T follicular helper cell (primary cell): ENCODE measurements at places on chromosomes 11 and 22.

- no peak for DNase-seq
These were observed 94.7 kb upstream of the RASSF10 start for GRCh38 chr11:12914400-12914912.

- DNase-seq = no peak
These were observed 60.9 kb downstream of the PDHX start for GRCh38 chr11:34977089-34977912.

GRCh38 chr22:36431977-36432376, 44.2 kb upstream of the MYH9 start:
- DNase-seq = no peak

DNA sequence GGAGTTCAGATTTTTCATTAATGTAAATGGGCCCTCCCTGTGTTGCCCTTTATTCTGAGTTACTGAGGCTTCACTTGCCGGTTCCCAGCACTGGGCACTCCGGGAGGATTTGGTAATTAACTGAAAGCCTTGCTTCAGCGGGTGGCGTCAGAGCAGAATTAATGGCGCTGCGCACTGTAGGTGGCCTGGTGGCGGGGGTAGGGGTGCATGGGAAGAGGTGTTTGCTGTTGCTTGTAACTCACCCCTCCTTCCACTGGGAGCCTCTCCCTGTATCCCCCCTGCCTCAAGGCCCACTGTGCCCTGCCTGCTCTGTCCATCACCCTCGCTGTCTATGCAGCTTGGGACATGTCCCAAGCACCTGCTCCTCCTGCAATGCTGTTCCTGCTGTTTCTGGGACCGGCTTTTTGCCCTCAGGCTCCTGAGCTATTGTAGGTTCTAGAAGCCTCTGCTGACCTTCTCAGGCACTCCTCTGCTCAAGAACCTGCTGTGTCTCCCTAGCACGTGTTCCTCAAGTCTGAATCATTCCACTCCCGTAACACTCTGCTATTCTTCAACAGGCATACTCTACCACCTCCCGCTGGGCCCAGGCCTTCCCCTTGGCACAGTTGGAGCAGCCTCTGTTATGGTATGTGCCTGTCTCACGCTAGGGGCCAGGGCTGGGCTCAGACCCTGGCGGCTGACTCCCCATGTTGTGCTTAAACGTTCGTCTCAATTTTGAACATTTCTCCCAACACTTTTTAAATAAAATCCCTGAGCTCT, 24.4 kb downstream of the ARHGAP8 start:
- DNase-seq = no peak

- DNase-seq = no peak
These were observed 125.2 kb downstream of the MICAL2 start for GRCh38 chr11:12235553-12235946.

DNA sequence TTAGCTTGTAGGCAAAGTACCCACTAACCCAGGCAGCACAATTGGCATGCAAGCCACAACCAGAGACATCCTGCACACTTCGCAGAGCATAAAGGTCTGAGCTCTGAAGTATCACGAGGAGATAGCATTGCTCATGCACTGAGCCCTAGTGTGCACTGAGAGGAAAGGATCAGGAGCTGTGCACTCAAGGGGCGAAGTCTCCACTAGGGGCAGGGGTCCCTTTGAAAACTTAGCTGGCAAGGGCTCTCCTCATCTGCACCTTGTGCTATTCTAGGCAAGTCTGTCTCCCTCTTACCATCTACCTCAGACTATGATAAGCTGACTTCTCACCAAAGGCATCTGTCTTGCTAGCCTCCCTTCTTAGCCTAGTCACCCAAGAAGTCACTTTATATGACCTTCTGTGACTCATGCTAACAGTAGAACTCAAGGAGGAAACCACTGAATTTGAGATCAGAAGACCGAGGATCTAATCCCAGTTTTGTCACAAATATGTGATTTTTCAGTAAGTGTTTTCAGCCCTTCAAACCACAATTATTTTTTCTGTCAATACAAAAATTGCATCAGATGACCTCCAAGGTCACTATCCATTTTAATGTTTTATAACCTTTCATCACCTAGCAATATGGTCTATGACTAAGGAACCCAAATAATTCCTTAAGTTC, 1078.0 kb downstream of the NTM start:
- no peak for DNase-seq

DNA sequence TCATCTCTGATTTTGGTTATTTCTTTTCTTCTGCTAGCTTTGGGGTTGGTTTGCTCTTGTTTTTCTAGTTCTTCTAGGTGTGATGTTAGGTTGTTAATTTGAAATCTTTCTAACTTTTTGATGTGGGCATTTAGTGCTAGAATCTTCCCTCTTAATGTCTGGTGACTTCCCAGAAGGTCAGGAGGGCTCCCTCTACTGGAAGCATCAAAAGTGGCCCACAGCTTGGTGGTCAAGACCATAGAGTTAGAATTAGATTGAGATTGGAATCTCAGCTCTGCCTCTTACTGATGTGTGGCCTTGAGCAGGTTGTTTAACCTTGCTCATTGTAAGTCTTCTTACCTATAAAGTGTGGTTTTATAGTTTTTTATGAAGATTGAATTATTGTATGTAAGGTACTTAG, 99.3 kb downstream of the FDX1 start:
- no peak for DNase-seq

DNA sequence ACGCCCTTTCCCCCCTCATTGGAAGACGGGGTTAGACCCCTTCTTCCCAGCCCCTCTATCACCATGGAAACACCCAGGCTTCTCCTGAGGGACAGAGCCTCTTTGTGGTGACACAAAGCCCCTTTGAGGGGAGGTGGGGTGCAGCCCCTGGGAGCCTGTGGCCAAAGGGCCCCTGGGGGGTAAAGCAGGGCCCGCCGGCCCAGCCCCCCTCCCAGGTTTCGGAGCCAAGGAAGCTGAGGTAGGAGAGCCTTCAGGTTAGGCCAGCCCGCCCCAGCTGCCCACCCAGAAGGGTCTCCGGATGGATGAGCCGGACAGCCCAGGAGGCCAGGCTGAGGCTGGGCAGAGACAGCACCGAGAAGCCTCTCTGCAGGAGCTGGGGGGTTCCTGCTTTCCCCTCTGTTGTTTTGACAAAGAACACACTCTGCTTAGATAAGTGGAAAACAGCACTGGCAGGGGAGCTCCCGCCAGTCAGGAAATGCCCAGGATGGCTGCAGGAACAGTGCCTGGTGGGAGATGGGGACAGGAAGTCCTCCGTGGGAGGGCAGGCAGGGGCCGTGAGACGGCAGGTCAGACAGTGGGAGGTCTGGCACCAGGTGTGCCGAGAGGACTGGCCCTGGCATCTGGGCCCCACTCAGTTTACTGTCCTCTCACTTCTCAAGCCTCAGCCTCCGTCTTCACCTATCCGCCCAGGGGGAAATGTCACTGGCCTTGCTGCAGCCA, 18.2 kb downstream of the ARVCF start:
- no peak for DNase-seq
